Activated T-cell treated with anti-CD3 and anti-CD28 coated beads, Interleukin-2, amount 50 U/mL, for 48 hours (primary cell): ENCODE measurements at places on chromosomes 13 and 19.

GRCh38 chr19:18961767-18962620 is 21.0 kb upstream of the HOMER3 start:
- DNase-seq, result no peak

GRCh38 chr19:34172661-34173192 is 423 bp downstream of the LSM14A start:
- no peak for DNase-seq

GRCh38 chr19:42487032-42487797 is 41.1 kb downstream of the CEACAM1 start:
- no peak for DNase-seq

DNA sequence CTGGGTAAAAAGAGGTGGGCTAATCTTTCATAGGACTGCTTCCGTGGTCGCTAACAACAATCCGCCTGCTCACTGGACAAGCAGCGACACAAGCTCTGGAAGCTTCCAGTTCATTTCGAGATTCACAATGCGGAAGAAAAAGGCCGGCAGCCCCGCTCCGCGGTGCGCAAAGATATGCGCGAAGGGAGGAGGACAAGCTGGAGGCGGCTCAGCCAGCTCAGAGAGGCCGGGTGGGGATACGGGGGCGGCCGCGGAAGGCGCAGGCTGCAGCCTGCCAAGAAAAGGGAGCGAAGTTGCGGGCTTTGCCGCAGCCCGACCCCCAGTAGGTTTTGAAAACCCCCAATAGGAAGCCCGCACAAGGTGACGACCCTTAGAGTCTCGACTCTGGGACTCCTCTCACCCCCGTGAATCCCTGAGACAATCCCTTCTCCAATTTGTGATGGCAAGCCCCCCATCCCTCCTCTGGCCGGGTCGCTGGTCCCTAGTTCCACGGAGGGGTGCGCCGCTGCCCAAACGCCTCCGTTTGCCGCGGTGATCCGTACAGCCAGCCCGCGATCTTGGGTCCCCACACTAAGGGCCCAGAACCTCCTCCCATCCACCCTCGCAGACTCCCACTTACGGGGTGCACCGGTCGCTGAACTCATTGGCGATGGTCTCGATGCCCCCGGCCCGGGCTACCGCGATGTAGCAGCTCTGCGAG is 697 bp downstream of the HSPH1 start:
- DNase-seq, result peak; percentile 76

DNA sequence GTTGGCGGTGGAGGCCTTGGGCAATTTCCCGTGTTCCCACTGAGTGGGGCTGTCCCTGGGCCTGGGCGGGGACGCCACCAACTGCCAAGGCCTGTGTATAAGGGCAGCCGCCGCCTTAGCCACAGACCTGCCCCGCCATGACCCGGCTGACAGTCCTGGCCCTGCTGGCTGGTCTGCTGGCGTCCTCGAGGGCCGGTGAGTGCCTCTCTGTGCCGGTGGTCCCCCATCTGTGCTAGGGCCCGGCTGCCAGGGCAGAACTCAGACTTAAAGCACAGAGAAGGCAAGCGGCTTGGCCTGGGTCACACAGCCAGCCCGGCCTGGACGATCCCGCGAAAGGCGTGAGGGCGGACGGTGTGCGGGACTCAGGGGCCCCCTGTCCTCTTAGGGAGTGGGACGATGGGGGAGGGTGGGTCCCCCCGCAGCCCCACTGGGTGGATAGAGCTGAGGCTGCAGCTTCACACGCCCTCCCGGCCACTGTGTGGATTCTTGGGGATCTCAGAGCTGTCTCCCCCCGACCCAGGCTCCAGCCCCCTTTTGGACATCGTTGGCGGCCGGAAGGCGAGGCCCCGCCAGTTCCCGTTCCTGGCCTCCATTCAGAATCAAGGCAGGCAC is at the start of gene AZU1:
Gene AZU1, plus strand, starts transcription at position 128 of the 612 bp plus-strand sequence. Its CDS starts 10 bp downstream, at position 138.
- no peak for DNase-seq

GRCh38 chr13:111431206-111431605 is 110.8 kb downstream of the TEX29 start:
- no peak for DNase-seq

DNA sequence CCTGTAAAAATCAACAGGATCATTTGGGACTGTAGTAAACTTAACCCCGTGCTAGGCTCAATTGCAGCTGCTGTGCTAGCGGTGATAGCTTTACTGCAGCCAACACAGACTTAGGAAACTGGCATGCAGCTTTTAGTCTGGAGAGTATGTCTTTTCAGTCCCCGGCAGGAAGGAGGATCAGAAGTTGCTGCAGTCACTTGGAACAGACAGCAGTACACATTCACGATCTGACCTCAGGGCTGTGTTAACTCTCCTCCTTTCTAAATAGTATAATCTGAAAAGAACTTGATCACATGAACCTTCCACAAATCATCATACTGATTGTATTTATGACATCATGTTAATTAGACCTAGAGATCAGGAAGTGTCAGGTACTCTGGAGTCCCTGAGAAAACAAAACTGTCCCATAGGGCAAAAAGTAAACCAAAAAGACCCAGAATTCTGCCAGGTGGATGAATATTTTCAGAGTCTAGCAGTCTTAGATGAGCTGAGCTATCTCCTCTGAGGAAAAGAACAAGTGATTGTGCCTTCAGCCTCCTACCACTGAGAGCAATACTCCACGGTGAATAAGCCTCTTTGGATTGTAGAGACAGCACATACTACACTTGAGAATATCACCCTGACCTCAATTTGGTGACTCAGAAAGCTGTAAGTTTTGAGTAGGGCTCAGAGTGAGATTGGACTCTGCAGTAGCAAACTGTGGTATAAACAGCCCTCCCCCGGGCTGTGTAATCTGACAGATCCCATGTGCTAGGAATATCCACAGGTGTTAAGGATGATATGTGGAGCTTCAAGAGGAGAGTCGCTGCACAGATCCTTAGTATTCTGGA is 181.0 kb upstream of the GPR12 start:
- DNase-seq, result peak; percentile 29

GRCh38 chr19:56137405-56137804 is 3.7 kb upstream of the ZNF444 start:
- DNase-seq, result no peak

- DNase-seq, result peak; percentile 88
These were observed 50.5 kb downstream of the COLGALT1 start for GRCh38 chr19:17605761-17606589.

- no peak for DNase-seq
These were observed 5.1 kb downstream of the GRK1 start for GRCh38 chr13:113672002-113672651.

GRCh38 chr13:97630725-97631124 is 196.8 kb downstream of the RAP2A start:
- no peak for DNase-seq
